GM10248 (cell line): ENCODE measurements at places on chromosomes 7 and 10.

- DNase-seq = no peak
Observed at GRCh38 chr7:81294897-81295515, 376.2 kb upstream of the SEMA3C start.

- no peak for DNase-seq
Observed at GRCh38 chr10:102211615-102212299, 14.3 kb upstream of the ELOVL3 start.

- peak; percentile 70 for DNase-seq
Observed at GRCh38 chr7:86785641-86786040, 141.9 kb downstream of the GRM3 start.

DNA sequence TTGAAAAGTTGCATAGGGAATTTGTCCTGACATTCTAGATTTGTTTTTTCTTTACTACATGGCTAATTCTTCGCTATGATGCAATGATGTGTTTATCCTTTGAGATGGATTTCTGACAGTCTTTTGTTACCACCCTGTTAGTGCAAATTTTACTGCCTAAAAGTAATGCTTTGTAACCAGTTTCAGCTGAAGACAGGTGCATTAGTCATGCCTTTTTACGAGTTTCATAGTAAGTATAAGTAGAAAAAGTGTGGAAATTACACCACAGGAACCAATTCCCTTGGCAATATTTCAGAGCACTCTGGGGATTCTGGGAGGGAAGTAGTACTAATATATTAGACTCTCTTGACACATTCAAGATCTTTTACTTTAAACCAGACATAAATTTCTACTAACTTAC lies 257.8 kb upstream of the DKK1 start:
- no peak for DNase-seq

DNA sequence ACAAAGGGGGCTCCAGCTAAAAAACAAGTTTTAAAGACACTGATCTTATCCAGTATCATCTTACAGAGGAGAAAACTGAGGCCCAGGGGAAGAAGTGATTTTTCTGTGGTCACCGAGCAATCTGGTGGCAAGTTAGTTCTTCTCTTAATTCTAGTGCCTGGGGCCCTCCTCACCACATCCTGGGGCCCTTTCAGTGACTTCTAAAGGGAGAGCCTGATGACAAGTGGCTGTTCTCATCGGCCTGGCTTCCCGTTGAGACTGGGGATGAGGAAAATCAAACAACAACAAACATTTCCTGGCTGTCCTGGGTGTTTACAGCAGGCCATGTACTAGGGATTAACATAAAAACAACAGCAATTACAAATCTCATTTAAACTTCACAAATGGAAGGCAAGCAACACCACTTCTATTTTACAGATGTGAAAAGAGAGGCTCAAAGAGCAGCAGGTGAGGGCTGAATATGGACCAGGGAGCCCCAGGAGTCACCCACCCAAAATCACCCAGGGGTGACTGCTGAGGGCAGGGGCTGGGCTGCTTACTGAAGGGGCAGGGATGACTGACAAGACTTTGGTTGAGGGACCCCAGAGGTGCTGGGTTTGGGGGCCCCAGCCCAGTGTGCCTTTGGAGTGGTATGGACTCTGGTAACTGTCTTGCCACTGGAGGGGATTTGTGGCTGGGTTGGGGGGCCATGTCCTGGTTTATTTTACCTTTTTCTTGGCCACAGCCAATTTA lies 24.7 kb upstream of the MTPAP start:
- no peak for DNase-seq

DNA sequence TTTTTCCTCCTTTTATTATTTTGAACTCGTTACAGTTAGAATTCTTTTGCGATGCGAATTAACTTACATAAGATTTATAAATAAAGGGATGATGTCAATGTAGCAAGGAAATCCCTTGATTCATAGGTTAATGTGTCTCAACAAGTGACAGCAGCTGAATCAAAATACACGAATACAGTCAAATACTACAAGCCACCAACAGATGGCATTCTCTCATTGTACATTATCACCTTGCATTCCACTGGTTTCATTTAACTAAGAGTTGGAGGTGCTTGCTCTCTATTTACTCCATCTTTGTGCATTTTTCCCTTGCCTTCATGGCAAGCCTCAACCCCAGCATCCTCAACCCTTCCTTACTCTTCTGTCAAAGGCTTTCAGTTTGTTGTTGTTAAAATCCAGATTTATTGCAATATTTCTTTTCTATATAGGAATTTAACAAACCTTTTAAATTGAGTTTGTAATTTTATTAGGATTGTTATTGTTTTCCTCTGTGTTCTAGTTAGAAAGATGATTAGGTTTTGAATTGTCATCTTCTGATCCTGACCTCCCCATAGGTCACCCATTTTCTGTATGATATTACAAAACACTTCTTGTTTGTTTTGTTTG lies 78.3 kb downstream of the SLC25A40 start:
- peak; percentile 47 for DNase-seq

DNA sequence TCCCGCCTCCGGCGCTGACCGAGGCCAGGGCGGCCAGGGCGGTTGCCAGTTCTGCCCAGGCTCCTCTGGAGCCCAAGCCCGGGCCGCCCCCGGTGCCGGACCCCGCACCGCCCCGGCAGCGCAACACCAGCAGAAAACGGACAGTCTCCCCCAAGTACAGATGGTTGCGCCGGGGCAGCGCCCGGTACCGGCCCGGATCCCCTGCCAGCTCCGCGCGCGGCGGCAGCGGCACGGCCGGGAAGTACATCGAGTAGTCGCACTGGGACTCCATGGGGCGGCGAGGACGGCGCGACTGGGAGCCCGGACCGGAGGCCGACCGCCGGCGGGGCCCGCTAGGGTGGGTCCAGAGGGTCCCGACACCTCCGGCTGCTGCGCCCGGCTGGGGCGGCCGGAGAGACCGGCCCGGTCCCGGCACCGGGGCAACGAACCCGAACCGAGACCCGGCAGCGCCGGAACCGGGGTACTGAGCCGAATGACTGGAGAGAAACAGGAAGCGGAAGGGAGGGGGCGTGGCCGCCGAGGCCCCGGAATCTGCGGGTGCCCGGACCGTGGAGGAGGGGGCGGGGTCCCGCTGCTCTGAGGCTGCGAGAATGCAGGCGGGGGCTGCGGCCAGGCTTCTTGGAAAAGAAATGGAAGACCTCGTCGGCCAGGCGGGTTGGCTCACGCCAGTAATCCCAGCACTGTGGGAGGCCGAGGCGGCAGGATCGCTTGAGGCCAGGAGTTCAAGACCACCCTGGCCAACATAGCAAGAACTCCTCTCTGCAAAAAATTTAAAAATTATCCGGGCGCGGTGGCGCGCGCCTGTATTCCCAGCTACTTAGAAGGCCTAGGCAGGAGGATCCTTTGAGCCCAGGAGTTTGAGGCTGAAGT lies at the start of gene TRAPPC14:
TSS of gene TRAPPC14 (minus strand) at position 495 of the 870 bp plus-strand sequence. CDS start at position 271, 224 bp downstream.
- DNase-seq = peak; percentile 97

GRCh38 chr7:41882256-41882655 lies 179.4 kb upstream of the INHBA start:
- DNase-seq = no peak

DNA sequence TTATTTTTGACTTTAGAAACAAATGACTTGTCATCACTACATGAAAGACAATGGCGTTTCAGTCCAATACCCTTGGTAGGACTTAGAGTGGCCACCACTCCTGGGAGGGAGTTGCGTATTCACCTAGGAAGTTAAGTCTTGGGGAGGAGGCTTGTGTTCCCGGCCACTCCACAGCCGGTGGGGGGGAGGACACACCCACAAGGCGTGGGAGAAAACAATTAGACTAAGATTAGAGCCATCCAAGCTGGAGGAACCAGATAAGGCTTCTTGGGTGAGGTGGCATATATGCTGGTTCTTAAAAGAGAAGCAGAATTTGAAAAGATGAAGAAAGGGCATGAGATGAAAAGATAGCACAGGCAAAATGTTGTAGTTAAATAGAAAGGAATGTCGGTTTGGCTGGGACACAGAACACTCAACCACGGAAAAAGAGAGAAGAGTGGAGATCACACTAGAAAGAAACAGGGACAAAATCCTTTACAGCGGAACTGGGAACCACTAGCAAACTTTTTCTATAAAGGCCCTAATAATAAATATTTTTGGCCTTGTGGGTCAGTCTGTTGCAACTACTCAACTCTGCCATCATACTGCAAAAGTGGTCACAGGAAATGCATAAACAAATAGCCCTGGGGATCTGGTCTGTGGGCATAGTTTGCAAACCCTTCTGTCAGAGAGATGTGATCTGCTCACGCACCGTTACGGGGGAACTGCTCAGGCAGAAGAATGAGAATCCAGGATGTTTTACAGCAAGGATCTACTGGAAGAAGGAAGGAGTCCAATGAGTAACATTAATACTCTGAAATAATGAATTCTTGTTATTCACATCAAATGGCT lies 651.8 kb downstream of the PARD3 start:
- no peak for DNase-seq

GRCh38 chr10:9451211-9451773 lies 1396.8 kb downstream of the GATA3 start:
- DNase-seq = no peak

DNA sequence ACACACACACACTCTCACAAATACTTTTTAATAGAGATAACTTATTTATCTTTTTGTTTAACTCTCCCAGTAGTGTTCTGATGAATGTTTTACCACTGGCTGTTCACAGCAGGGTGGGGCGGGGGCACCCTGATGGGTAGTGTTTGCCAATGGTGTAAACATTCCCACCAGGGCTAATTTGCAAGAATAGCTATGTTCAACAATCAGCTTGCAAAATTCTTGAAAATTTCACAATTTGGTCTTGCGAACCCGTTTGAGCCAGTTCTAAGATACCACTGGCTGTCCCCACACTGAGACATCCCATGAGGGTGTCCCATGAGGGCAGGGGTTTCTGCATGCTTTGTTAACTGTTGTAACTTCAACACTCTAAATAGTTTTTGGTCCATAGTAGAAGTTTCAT lies 348.5 kb downstream of the CXCL12 start:
- no peak for DNase-seq

GRCh38 chr7:44497155-44498027 lies 6.9 kb upstream of the NUDCD3 start:
- DNase-seq = no peak
